ENCODE measurements at places on chromosomes 5 and 9.

GRCh38 chr5:71872311-71872864, 153.3 kb downstream of the CARTPT start:
- DNase-seq: no peak

DNA sequence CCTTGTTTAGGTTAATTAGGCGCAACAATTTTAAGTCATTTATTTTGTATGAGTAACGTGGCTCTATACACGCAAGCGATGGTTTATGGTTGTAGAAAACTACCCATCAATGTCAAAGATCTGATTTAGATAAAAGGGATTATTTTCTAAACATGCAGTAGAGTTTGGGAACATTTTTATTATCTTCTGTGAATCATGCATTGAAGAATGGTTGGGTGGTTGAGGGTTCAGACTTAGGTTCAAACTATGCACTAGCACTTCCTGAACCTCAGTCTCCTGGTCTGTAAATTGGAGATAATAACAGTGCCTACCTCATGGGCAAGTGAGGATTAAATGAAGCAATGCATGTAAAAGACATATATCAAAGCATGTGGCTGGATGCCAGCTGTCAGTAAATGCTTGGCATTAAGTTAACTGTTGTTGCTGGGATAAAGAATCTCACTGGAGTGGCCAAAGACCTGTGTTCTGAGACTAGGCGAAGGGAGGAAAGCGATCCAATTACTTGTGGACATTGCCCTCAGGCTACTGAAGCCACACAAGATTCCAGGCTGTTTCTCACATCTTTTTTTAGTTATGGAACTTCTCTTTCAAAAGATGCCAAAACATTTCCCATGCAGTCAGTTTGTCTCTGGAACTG, 1.1 kb upstream of the OTULINL start:
- no peak for DNase-seq

- DNase-seq: no peak
These were observed 9.8 kb downstream of the RNF183 start for GRCh38 chr9:113293285-113293878.

GRCh38 chr5:169350016-169350415, 49.1 kb upstream of the SLIT3 start:
- no peak for DNase-seq

- no peak for DNase-seq
These were observed 45.1 kb upstream of the DAB2 start for GRCh38 chr5:39469777-39470415.

DNA sequence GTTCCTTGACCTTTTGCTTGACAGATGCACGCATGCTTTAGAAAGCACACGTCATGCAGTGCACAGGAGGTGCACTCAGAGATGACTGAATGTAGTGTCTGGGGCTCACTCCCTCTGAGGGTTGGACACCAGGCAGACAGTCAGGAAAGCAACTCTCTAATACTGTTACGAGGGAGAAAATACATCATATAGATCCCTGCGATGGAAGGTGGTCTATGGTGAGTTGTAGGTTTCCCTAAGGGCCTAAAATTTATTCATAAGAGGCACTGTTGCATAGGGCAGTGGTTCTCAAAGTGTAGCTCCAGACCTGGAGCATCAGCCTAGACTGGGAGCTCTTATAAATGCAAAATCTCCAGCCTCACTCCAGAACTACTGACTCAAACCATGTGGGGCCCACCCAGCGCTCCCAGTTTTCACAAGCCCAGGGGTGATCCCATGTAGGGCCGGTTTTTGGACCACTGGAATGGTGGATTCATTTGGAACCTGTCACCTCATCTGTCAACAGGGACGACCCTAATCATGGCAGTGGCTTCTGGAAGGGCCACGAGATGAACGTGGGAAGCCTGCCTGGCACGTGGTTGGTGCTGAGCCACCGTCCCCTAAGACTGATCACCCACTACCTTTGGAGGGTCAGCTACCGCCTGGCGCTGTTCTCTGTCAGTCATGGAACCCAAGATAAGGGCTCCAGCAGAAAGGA, 16.8 kb upstream of the PHF19 start:
- DNase-seq: no peak

DNA sequence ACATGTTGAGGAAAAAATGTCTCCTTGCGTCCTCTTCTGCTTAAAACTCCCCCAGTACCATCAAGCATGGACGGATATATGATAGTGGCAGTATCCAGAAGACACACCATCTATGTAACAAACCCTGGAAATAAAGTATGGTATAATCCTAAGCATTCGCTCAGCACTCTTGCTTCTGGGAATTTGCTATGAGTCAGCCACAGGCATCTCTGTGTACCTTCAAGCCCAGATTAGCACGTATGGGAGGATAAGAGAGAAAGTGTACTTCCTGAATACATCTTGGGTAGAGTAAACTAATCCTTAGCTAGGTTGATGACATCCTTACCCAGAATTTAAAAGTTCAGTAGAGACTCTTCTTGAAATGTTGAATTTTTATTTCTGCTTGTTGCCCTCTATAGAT, 71.2 kb downstream of the GHR start:
- no peak for DNase-seq

DNA sequence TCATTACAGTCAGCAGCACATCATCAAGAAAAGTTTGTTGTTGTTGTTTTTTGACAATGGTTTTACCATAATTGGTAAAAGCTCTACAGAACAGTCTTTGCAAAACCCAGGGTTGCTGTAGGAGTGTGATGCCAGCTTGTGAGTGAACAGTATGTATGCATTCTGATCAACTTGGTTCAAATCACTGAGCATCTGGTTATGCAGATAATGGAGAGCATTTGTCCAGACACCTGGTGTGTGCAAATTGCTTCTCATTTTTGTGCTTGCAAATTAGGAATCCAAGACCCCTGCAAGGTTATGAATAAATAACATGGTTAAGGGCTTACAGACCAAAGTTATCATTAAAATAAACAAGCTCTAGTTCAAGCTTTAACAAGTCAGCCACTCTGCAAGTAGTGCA, 448.7 kb upstream of the ACTBL2 start:
- no peak for DNase-seq

DNA sequence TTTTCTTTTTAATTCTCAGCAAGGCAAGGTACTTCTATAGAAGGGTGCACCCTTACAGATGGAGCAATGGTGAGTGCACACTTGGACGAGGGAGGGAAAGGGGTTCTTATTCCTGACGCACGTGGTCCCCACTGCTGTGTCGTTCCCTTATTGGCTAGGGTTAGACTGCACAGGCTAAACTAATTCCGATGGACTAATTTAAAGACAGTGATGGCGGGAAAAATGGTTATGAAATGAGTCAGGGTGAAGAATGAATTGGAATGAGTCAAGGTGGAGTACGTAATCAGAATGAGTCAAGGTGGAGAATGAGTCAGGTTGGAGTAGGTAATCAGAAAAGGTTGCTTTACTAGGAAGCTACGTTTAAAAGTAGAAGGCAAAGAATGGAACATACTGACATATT, 2.1 kb upstream of the HMGCS1 start:
- DNase-seq: no peak

- no peak for DNase-seq
These were observed 42.6 kb downstream of the PSIP1 start for GRCh38 chr9:15468145-15468544.

DNA sequence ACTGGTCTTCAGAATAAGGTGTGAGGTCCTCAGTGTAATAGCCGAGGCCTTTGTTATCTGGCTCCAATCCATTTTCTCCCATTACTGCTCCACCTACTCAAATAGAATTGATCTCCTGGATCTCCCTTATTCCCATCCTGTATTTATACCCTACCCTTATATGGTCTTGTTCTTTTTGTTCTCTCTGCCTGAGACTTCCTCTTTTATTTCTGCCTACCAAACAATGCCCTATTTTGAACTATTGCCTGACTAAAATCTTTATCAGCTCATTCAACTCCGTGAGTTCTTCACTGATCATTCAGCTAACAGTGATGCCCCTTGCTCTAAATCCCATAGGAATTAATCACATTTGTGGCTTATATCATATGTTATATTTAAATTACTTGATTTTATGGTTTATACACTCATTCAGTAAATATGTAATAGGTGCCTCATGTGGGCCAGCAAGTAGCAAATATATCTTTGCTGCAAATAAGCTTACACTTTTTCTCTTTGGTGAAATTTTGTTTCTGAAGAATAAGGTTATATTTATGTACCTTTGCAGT, 417.5 kb upstream of the MEF2C start:
- DNase-seq: no peak

DNA sequence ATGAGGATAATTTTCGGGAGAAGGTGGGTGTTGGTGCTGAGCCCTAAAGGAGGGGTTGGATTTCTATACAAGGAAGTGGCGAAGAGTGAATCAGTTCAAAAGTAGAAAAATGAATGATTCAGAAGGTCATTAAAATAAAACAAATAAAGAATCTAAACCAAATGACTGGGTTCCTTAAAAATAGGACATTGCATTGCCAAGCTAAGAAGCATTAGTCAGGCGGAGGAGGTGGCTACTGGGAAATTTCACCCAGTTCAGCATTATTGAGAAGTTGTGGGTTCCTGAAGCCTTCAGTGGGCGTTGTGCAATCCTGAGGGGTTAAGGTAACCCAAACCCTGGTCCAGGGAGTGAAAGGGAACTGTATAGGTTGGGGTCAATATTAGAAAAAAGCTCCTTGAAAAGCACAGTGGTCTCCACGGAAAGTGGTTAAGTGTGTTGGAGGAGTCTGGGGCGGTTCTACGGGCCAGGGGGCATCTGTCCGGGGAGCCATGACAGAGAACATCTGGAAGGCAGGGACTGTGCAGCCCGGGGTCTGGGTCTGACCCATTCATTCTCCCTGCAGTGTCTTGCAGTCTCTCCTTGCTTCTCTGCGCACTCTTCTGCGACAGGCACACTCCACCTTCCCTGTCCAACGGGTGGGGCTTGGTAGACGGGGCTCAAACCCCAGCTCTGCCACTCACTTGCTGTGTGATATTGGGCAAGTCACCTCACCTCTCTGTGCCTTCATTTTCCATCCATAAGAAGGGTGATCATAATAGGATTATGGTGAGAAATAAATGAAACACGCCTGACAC, 27.6 kb upstream of the DUSP1 start:
- no peak for DNase-seq

DNA sequence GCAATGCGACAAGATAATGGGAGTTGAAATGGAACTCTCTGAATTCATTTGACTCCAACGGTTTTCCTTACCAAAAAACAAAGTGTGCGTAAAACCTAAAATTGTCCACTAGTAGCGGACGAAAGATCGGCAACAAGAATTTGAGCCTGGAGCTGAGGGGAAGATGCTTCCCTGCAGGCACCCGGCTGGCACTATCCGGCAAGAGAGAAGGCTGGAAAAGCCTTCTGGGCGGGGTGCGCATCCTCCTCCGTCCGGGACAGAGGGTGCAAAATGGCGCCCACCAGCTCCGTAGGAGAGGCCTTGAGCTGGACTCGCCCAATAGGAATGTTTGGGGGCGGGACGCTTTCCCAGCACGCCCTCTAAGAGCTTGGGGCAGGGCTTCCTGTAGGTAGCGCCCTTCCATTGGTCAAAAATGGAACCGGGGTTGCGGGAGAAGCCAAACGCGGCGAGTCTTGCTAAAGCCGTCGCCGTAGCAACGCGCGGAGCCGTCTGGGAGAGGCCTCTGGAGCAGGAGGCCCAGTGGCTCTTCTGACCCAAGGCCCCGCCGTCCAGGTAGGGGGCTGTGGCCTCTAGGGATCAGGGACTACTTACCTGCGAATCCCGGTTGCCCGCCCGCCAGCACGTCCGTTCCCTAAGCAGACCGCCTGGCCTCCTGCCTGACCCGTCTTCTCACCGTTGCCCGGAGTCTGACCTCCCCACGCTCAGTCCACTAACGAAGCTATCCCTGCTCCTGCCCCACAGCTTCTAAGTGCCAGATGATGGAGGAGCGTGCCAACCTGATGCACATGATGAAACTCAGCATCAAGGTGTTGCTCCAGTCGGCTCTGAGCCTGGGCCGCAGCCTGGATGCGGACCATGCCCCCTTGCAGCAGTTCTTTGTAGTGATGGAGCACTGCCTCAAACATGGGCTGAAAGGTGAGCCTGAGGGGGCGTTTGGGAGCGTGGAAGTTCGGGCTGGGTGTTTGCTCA, 9.2 kb downstream of the RUFY1 start:
- DNase-seq: peak; percentile 98

DNA sequence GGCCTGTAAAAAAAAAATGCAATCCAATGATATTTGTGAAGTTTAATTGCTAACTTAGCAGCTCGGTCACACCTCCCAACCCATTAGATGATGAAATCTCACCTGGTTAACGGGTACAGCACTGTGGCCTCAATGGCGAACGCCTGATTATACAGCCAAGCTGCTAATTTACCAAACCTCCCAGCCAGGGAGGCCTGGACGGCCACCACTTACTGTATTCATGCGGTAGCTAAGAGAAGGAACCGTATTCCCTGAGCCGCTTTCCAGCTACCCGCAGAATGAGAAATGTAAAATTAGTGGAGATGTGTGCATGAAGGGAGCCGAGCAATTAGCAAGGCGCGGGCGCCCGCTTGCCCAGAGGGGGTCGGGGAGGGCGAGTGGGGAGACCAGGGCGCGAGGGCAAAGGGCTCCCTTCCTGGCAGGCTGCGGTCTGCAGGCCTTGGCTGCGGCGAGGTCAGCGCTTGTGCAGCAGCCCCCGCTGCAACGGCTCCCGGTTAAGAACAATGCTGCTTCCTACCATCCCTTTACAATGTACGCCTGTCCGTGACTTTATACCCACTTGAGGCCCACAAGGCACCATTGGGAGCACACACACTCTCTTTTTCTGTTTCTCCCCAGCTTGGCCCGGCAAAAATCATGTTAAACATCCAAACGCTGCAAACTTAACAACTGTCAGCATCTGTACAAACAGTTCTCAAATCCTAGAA, 70.4 kb upstream of the TBCA start:
- DNase-seq: no peak

- no peak for DNase-seq
These were observed 352.6 kb downstream of the OSTF1 start for GRCh38 chr9:75440914-75441313.

- no peak for DNase-seq
These were observed 40.9 kb downstream of the TNPO1 start for GRCh38 chr5:72857396-72857795.

DNA sequence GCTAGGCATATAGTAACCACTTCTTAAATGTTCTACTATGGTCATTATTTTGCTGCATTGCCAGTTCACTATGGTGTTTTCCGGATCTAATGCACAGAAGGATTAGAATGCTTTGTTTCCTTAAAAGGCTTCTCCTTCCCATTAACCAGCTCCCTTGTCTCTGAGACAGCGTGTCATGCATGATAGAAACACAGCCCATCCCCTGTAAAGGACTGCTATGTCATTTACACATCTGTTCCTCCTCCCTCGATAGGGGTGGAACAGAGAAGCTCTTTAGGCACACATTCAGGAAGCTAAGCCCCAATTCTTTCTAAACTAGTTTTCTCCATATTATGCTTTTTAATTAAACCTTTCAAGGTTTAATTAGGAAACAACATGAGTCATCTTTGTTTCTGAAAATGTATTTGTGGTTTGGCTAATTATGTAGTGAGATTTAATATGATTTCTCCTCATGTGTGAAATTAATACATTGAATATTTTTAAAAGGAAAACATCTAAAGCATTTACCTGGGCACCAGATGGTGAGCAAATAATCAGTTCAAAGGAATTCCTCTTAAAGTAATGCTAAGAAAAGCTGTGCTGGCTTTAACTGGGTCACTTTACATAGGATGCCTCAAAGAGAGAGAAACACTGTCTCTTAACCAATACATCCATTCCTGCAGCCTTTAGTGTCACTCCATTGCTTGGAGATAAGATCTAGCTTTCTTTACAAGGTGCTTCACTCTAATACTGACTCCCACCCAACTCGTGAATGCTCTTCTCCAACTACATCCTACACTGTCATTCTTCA, 133.3 kb upstream of the PPP1R2B start:
- DNase-seq: no peak

Data from left hindlimb (tissue), 1 donor.